ENCODE measurements at places on chromosomes 5 and 9.

DNA sequence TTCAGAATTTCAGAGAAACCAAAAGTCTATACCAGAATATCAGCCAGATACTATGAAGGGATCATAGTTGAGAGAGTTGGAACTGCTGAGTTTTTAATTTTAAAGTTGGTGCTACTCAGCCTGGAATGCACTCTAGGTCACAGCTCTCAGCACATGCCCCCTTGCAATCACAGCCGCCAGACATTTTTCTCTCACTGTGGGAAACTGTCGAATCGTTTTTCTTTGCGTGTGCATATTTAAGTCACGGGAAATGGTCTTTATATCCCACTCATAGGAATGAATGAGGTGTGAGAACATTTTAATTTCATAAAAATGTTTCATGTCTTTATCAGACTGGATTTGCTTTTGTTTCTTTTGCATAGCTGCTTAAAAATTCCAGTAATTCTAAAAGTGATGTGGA lies 12.2 kb upstream of the SPDL1 start:
- no peak for DNase-seq

DNA sequence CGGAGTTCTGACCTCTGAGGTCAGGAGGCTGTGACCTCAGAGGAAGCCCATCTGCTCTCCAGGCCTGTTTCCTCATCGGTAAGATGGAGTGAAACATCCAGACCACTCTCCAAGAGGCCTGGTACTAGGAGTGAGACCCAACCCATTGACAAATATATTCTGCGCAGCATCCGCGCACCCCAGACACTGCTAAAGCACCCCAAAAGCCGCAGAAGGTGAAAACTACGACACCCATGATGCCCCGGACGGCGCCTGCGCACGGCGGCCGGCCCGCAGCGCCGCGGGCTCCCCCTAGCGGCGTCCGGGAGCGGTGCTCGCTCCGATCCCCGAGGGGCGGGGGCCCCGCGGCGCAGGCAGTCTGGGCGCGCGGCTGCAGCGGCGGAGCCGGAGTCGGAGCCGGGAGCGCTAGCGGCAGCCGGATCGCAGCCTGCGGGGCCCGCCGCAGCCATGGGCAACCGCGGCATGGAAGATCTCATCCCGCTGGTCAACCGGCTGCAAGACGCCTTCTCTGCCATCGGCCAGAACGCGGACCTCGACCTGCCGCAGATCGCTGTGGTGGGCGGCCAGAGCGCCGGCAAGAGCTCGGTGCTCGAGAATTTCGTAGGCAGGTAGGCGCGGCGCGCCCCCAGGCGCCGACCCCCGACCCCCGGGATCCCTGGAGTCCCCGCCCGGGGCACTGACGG lies at the start of gene DNM1:
Gene DNM1 (plus strand): TSS at position 356 of the 683 bp plus-strand sequence. CDS start 92 bp downstream, at position 448.
- DNase-seq: peak; percentile 57

- peak; percentile 38 for DNase-seq
These were observed 66.7 kb downstream of the SIL1 start for GRCh38 chr5:139131465-139131864.

DNA sequence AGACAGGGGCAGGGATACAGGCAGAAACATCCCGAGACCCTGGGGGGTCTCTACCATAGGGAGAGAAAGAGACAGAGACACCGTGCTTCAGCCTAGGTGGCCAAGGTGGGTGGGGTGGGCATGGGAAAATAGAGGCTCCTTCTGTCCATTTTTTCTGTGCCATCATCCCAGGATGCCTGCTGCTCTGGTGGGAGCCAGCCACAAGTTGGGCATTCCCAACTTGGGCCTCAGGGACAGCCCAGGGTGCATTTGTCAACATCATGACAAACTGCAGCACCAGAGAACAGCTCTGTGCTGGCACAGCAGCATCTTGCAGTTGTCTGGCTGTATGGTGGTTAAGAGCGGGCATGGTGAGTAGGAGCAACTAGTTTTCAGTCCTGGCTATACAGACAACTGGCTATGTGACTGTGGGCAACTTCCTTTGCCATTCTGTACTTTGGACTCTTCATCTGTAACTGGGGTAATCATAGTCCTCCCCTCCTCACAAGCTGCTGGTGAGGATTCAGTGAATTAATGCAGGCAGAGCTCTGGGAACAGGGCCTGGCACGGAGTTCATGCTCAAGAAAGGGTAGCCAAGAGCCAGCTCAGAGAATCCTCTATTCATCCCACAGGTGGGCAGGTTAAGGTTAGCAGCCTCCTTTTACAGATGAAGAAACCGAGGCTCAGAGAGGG lies 100.4 kb downstream of the RGS3 start:
- no peak for DNase-seq

DNA sequence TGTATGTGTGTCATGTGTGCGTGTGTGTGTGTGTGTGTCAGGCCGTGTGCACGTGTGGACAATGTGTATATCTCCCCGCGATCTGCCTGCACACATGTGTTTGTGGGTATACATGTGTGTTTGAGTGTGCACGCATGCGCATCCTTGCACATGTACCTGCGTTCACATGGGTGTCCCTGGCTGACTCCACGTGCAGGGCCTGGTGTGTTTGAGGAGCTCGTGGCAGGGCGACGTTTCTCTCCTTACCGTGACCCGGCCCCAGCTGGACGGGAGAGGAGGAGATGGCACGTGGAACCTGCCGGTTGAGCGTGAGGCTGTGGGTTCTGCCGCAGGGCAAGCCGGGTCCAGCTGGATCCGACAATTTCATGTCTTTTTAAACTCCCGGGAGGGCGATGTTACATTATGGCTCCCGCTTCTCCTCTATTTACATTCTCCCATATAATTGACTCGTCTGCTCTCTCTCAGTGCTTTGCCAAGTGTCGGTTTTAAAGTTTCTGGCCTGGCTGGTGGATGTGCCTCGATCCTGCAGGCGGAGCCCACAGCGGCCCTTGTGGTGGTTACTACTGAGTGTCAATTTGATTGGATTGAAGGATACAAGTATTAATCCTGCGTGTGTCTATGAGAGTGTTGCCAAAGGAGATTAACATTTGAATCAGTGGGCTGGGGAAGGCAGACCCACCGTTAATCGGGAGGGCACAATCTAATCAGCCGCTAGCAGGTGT lies 5.9 kb downstream of the COL5A1 start:
- DNase-seq: no peak

DNA sequence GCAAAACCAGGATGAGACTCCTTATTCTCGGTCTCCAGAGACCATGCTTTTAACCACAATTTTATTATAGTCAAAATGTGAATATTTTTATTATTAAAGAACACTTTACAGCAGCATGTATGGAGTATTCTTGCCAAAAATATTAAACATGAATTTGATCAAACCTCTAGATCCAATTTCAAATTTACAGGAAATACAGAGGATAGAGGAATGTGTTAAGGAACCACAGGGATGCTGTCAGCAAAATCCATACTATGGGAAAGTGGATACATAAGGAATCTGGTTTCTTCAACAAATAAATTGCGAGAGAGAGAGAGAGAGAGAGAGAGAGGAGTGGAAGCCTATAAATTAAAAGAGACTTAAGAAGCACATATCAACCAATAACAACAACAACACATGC lies 348.2 kb upstream of the NUDT12 start:
- DNase-seq: no peak

GRCh38 chr9:95780751-95781150 lies 94.7 kb upstream of the ERCC6L2 start:
- DNase-seq: no peak

DNA sequence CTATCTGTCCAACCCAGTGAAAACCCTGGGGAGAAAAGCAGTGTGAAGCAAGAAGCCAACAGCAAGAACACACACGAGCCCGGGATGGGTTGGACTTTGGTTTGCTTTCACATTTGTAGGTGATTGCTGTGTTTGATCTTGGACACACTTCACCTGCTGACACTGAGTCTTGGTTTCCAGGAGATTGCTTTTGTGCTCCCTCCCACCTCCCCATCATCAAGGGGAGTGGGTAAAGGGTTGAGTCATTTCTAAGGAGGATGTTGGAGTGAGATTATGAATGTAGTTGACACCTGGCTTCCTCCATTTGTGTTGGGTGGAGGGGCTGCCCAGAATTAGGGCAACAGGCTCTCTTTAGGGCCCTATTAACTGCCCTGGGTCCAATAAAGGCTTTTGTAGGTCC lies 37.5 kb downstream of the ANKDD1B start:
- no peak for DNase-seq

DNA sequence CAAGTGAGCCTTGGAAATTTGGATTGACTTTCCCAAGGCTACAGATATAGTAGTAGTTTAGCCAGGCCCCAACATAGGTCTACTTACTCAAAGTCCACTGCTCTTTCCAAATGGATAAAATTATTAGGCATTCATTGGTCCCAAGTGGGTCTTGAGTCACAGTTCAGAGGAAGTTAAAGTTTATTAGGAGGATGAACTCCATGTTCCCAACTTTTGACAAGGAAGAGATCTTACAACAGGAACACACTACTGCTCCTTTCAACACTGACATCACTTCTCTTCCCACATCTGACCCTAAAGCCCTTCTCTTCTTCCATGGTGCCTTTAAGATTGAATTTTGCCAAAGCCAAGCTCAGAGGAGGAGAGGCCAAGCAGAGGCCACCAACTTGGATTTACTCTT lies 234.5 kb upstream of the TRIM32 start:
- no peak for DNase-seq

GRCh38 chr9:79617395-79617794 lies 45.6 kb downstream of the TLE4 start:
- DNase-seq: no peak

- peak; percentile 32 for DNase-seq
These were observed 220.3 kb downstream of the NR3C1 start for GRCh38 chr5:143182901-143183820.

DNA sequence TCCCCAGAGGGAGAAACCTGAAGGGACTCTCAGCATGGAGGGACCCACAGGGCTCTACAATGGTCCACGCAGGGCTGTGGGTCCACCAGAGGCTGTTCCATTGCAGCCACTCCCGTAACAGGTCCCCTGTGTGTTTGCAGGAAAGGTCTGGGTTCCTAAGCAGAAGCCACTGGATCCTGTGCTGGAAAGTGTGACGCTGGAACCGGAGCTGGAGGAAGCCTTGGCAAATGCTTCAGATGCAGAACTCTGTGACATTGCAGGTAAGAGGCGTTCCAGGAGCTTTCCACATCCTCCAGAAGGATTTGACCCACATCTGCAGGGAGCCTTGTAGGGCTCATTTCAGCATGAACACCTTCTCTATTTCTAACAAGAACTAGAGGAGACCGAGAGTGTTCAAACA lies 51.7 kb downstream of the TMOD1 start:
- no peak for DNase-seq

DNA sequence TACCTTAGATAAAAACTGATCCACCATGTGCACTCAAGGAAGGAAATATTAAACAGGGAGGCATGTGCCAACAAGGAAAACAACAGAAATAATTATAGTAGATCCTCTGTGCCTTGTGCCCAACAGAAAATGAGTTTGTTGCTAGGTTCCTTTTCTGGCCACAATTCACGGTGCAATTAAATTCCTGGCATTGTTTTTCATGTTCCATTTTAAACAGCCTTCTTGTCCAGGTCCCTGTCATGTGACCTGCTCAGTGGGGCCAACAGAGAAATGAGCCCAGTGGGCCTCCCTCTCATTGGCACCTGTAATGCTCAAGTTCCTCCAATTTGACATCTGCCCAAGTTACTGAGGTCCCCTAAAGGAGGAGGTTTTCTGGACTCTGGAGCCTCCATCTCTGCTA lies 56.5 kb downstream of the SPOCK1 start:
- DNase-seq: no peak

DNA sequence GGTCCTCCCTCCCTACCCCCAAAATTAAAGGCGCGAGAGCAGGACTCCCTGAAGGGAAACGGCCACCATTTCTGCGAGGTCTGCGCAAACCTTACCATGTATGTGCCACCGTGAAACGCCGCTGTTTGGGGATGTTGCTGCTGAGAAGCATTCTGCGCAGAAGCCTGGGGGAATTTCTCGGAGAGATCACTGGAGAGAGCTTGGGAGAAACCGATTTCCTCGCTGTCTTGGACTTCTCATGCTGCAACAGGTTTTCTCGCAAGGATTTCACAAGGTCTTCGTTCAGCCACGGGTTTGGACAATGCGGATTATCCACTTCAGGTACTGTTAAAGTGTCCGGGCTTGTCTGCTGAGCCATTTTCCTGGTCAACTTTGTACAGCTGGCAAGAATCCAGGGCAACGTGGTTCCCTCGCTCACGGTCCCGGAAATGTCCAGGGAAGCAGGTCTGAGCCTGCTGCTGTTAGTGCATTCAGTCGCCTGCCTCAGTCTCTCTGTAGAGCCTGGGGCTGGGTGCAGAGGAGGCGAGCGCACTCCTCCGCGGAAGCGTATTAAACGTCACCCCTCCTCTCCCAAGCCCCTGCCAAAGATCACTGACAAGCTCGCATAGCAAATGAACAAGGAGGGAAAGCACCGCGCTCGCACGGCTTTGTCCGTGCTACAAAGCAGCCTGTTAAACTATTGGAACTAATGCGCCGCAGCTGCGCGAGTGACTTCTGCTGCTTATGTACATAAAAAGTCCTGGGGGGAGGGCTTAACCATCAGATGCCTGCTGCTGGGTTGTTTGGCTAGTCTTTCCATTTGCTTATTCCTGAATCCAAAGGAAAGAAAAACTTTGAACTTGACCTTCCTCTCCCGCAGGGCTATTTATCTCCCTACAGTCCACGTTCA lies 125.1 kb downstream of the PDE4D start:
- DNase-seq: peak; percentile 93

GRCh38 chr5:31116466-31117031 lies 76.9 kb upstream of the CDH6 start:
- no peak for DNase-seq

- no peak for DNase-seq
These were observed 51.8 kb upstream of the RAPGEF1 start for GRCh38 chr9:131791542-131792254.

- no peak for DNase-seq
These were observed 84.2 kb downstream of the ARL15 start for GRCh38 chr5:54226215-54226614.

Measured in SHP77 (cell line).